ENCODE measurements at places on chromosomes 4 and X. TPM values are rescaled to one million over a fixed set of nuclear protein-coding genes. Genes with fewer than 3 reads are reported as not detected.

HMX1 gene
- total RNA-seq, result not detected

HTN3 gene
- not detected for total RNA-seq

UGT2B10 gene
- not detected for total RNA-seq

GAB1 gene
- 35.5 TPM for total RNA-seq

SYTL4 gene
- total RNA-seq, result 10.9 TPM

PAGE1 gene
- not detected for total RNA-seq

MAGEB1 gene
- not detected for total RNA-seq

NIPAL1 gene
- 1.2 TPM for total RNA-seq

TMEM31 gene
- not detected for total RNA-seq

NALF2 gene
- total RNA-seq, result 0.09 TPM

WWC2 gene
- 24.0 TPM for total RNA-seq

CENPVL2 gene
- not detected for total RNA-seq

ARAP2 gene
- 71.6 TPM for total RNA-seq

GSX2 gene
- total RNA-seq, result not detected

FAM47E gene
- total RNA-seq, result 6.1 TPM

C1QTNF7 gene
- total RNA-seq, result 22.5 TPM

FGF13 gene
- total RNA-seq, result 3.2 TPM

RBM47 gene
- total RNA-seq, result 99.0 TPM

AMOT gene
- total RNA-seq, result 6.7 TPM

DCAF8L1 gene
- total RNA-seq, result not detected

CTBP1 gene
- 211 TPM for total RNA-seq

KLB gene
- not detected for total RNA-seq

LONRF3 gene
- total RNA-seq, result 2.5 TPM

SPANXA2 gene
- total RNA-seq, result not detected

SLC25A43 gene
- total RNA-seq, result 6.9 TPM

ELK1 gene
- total RNA-seq, result 28.1 TPM

ETDB gene
- total RNA-seq, result not detected

ATP2B3 gene
- not detected for total RNA-seq

F11 gene
- not detected for total RNA-seq

MMRN1 gene
- total RNA-seq, result 5.6 TPM

Measured in spleen (tissue), 13 donors.